ENCODE measurements at places on chromosomes 13 and 19.

- no peak for DNase-seq
These were observed 27.7 kb upstream of the ARGLU1 start for GRCh38 chr13:106595625-106596024.

- DNase-seq, result no peak
These were observed 128.2 kb downstream of the PCDH9 start for GRCh38 chr13:67101730-67102467.

DNA sequence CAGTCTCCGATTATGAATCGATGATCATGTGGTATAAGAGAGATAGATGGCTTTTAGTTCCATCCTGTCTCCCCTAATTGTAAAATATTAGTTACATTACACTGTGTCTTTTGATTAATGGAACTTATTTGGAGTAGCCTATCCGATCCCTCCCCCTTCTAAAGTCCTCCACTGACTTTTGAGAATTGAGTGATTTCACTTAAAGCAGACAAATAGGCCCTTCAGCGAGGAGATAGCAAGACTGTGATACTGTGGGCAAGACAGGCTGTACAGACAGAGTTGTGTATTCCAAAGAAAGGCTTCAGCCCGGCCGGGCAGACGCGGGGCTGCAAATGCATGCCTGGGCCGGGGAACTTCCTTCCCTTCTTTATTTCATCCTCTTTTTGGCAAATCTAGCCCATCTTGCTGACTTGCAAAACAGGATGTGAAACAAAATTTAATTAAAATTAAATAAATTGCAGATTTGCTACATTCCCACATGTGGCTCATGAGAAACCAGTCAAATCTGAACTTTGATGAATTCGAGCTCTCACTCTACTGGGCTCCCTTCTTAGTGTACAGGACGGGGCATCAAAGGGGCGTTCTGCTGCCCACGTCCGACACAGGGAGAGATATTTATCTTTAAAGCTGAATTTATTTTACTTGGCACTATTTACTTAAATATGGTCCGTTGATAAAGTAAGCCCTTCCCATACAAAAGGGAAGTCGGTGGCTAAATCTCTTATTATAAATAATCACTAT, 314.8 kb downstream of the ZNF536 start:
- DNase-seq, result no peak

DNA sequence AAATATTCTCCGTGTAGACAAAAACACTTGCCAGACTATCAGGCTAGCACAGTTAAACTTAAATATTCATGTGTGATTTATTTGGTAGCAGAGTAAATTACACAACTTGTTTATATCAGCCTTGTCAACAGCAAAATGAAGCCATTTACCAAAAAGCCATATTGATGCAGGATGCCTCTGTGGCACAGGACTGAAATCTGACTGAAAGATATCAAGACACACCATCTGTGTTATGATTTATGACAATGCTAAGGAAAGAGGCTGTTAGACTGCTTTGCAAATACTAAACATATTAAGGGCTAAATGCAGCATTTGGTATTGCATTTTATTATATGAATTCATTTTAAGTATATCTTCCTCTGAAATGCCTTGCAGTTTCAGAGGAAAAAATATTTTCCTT, 44.8 kb upstream of the FNDC3A start:
- DNase-seq, result no peak

- no peak for DNase-seq
These were observed 91.9 kb upstream of the GPR183 start for GRCh38 chr13:99398916-99399622.

DNA sequence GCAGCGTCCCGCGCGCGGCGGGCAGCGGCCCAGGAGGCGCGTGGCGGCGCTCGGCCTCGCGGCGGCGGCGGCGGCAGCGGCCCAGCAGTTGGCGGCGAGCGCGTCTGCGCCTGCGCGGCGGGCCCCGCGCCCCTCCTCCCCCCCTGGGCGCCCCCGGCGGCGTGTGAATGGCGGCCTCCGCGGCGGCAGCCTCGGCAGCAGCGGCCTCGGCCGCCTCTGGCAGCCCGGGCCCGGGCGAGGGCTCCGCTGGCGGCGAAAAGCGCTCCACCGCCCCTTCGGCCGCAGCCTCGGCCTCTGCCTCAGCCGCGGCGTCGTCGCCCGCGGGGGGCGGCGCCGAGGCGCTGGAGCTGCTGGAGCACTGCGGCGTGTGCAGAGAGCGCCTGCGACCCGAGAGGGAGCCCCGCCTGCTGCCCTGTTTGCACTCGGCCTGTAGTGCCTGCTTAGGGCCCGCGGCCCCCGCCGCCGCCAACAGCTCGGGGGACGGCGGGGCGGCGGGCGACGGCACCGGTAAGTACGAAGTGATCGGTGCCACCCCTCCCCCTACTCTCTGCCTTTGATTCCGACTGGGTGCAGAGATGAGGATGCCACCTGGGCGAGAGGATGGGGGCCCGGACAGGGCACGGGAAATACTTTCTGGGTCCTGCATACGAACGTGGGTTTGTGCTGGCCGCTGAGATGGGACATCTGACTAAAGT, 874 bp downstream of the TRIM28 start:
- DNase-seq, result no peak

- DNase-seq, result no peak
These were observed 94.3 kb downstream of the FAM216B start for GRCh38 chr13:42875475-42876269.

GRCh38 chr13:44015811-44016210, 136.1 kb downstream of the LACC1 start:
- no peak for DNase-seq

GRCh38 chr13:42413484-42413815, 141.5 kb downstream of the AKAP11 start:
- no peak for DNase-seq

DNA sequence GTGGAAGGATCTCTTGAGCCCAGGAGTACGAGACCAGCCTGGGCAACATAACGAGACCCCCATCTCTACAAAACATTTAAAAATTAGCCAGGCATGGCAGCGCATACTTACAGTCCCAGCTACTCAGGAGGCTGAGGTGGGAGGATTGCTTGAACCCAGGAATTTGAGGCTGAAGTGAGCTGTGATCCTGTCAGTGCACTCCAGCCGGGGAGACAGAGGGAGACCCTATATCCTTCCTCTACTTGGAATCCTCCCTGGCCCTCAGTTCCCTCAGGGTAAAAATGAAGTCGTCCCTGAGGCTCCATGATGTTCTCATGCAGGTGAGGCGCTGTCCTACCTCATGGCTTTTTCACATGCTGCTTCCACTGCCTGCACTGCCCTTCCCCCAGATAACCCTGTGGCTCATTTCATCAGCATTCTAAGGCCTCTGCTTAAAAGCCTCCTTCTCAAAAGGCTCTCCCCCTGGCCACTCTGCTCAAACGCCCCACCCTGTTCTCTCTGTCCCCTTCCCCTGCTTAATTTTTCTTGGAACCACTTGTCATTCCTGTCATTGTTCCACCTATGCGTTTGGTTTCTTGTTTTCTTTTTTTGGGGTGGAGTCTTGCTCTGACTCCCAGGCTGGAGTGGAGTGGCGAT, 19.2 kb downstream of the DNM2 start:
- DNase-seq, result no peak

- DNase-seq, result no peak
These were observed 13.6 kb upstream of the SHC2 start for GRCh38 chr19:474126-475078.

GRCh38 chr19:16193466-16193865, 4.2 kb upstream of the AP1M1 start:
- DNase-seq, result no peak

GRCh38 chr13:52022356-52022755, 2.1 kb upstream of the UTP14C start:
- DNase-seq, result no peak

- DNase-seq, result no peak
These were observed 10.8 kb upstream of the CACNG8 start for GRCh38 chr19:53951947-53952346.

Data from NCI-H187 treated with DMSO at 0.1 percent for 48 hours (cell line).